ENCODE measurements at places on chromosomes 4 and X.

- DNase-seq, result no peak
These were observed 40.8 kb downstream of the CENPU start for GRCh38 chr4:184693056-184693455.

GRCh38 chr4:180203349-180203748, 2039.9 kb upstream of the TENM3 start:
- no peak for DNase-seq

DNA sequence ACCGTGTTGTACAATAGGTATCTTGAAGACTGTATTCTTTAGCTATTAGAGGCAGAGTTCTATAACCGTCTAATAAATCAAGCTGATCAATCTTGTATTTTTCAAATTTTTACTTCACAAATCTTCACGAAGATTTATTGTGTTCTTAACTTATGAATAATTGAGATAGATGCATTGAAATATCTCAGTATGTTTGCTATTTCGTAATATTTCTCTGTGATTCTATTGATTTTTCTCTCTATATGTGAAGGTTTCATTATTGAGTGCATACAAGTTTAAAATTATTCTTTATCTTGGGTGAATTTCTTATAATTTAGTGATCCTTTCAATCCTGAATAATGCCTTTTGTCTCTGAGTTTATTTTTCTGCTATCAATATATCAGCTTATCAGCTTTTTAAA, 19.8 kb upstream of the SHISA3 start:
- DNase-seq, result no peak

GRCh38 chr4:1458581-1458980, 52.3 kb upstream of the NKX1-1 start:
- DNase-seq, result no peak

DNA sequence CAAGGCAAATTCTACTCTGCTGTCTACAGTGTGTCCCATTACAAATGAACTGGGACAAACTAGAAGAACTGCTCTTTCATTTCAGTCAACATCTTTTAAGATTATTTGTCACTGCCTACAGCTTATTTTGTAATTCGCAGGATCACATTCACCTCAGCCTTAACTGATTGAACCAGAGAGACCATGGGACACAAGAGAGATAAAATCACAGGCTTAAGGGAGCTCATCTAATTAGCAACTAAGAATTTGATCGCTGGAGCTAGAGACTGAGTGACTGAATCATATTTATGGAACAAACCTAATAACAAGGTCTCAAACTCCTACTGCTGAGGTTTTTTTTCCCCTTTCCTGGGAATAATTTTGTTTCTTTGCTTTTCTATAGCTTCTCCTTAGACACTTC, 898.2 kb downstream of the PCDH18 start:
- DNase-seq, result no peak

- DNase-seq, result no peak
These were observed 340.1 kb downstream of the GPAT3 start for GRCh38 chr4:83876047-83876446.

GRCh38 chrX:103756736-103757135, 19.9 kb upstream of the PLP1 start:
- no peak for DNase-seq

DNA sequence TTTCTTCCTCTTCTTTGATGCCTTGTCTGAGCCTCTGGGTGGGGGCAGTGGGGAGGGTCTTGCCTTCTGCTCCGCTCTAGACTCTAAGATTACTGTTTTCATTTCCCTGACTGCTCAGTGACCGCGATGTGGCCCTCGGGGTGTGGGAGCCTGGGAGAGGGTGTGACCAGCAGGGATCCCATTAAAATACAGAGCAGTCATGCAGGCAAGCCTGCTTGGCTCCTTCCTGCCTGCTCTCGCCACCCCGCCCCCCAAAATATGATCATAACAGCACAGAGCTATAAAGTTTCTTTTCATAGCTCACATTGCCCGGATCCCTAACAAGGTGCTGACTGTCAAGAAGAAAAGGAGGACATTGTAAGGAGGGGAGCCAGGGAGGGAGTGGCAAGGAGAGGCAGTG, 332.9 kb downstream of the RAB28 start:
- DNase-seq, result no peak

GRCh38 chr4:24145591-24145990, 255.7 kb upstream of the PPARGC1A start:
- no peak for DNase-seq

- no peak for DNase-seq
These were observed 748 bp downstream of the ATP2B3 start for GRCh38 chrX:153517946-153518834.

GRCh38 chrX:109795682-109796081, 62.6 kb upstream of the ACSL4 start:
- no peak for DNase-seq

DNA sequence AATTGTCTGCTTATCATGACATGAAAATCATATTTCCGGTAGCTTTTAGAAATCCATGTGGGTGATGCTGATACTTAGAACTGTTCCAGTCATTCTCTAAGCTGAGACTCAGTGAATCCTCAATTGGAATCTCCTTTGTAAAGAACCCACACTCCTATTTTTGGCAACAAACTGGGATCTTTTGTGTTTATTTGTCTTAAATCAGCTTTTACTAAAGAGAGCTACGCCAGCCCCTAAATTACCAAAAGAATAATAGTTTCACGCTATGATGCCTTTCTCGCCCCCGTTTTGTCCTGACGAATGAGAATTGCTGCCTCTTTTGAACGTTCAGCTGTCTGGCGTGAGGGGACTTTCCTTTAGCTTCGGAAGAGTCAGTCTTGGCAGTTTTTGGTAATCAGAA, 195.9 kb downstream of the SHOX start:
- no peak for DNase-seq

- DNase-seq, result no peak
These were observed 31.5 kb upstream of the KLHL2 start for GRCh38 chr4:165175879-165176278.

DNA sequence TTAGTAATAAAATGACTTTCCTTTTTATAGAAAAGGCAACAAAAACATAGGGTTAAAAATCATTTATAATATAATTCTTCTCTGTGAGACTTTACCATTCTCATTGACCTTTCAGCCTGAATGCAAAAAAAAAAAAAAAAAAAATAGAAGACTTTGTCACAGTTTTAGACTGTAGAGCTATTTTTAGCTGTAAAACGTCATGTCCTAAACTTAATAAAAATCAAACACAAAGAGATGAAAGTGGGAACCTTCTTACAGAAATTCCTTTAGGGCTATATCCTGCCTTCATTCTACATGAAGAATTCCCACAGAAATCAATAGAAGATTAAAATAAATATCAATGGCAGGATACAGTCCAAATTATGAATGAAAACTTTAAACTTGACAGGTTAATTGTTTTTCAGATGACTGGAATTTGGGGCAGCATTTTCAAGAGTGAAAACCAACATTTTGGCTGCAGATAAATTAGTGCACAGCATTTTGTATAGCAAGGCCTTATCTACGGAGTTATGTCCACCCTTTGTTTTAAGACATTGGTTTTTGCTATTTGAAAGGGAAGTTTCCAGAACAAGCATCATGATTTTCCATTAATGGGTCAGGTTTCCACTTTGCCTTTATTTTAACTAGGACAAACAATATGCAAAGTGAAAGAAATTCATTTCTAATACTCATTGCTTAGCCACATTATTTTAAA, 219.5 kb downstream of the SPCS3 start:
- DNase-seq, result no peak

- no peak for DNase-seq
These were observed 49.9 kb upstream of the CPEB2 start for GRCh38 chr4:14952352-14952751.

GRCh38 chr4:57234252-57234775, 124.1 kb upstream of the IGFBP7 start:
- DNase-seq, result no peak
